ENCODE measurements at places on chromosomes 6 and 20.

- peak; percentile 58 for DNase-seq
Measured at GRCh38 chr20:25606094-25606695, 17.6 kb downstream of the NANP start.

- DNase-seq, result no peak
Measured at GRCh38 chr6:134090591-134090990, 38.2 kb upstream of the SLC2A12 start.

DNA sequence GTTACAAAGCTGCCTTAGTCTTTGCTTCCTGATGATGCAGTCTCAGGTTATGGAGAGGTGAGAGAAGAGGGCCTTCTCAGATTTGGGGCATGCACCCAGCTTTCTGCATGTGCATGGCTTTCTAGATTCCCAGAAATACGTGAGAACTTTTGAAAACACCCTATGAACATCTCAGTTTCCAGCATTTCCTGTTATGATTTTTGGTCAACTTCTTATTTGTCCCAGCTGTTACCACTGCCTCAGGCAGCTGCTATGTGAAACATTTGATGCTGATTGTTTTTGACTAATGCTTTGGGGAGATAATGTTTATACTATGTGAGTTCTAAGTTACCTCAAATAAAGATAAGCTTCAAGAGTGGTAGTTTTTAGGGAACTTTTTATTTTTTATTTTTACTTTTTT is 9.5 kb upstream of the SNAP25 start:
- peak; percentile 73 for DNase-seq

DNA sequence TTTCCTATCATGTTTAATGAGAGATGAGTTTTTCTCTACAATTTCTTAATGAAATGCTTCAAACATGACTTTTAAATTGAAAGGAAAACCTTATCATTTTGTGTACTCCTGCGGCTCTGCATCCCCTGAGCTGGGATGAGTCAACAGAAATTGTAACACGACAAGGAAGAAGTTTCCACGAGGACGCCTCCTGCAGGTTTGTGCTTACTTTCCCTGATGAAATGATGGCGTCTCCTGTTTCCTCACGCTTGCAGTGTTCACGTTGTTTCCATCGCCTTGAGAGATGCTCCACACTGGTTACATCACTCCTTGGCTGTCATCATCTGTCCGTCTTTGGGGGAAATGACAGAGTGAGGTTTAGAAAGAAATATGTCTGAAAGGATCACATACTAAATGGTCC is 233.7 kb upstream of the ZFP64 start:
- peak; percentile 22 for DNase-seq

DNA sequence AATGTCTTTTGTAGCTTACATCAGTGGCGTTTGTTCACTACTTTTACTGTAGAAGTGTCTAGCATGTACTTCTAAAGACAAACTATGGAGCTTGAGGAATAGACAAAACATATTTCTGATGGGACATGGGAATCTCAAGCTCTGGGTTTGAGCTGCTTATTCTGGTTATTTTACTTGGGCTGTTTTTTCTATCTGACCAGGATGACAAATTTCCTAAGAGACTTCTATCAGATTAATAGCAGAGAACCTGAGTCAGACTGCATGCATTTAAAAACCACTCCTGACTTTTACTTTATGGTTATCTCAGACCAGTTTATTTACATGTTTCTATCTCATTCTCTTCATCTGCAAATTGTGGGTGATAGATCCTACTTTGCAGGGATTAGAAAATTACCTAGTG is 1282.3 kb upstream of the GJE1 start:
- DNase-seq, result peak; percentile 68

GRCh38 chr6:33390767-33391277 is 801 bp upstream of the KIFC1 start:
- no peak for DNase-seq

Data from fibroblast of villous mesenchyme (primary cell).